ENCODE measurements at places on chromosomes 16 and 17. TPM values are rescaled to one million over a fixed set of nuclear protein-coding genes. Genes with fewer than 3 reads are reported as not detected.

The BRIP1 gene
- total RNA-seq: 24.3 TPM

DNA sequence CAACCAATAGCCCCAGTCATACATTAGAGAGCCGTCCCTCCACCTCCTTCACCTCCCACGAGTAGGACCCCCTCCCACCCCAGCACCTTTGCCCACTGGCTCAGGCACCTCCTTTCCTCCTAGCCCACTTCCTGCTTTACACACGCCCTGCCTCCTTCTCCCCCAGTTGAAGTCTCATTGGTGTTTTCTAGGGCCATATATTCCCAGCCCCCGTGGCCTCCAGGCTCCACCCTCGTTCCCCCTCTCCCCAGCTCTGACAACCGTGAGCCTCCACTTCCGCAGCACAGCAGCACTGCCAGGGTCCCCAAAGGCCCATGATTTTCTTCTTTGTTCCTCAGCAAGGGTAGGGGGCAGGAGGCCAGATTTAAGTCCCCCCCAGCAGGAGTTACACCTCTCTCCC, 340.3 kb upstream of the TNRC6C start:
- DNase-seq: no peak
- H3K4me1 ChIP-seq: peaks cover 11% of the 10 kb centered on the region
- no peak overlapping the region for H3K4me3 ChIP-seq
- no peak overlapping the region for H3K27ac ChIP-seq
- H3K36me3 ChIP-seq: peaks cover 2% of the 10 kb centered on the region

- H3K4me1 ChIP-seq: no peaks in the 10 kb centered on the region
- peaks cover 18% of the 10 kb centered on the region for H3K27me3 ChIP-seq
- no peak overlapping the region for H3K27ac ChIP-seq
- H3K4me3 ChIP-seq: no peak overlapping the region
- H3K36me3 ChIP-seq: no peaks in the 10 kb centered on the region
- DNase-seq: no peak
Observed at GRCh38 chr16:56534847-56535383, 15.1 kb upstream of the BBS2 start.

The FBXO39 gene
- 8.9 TPM for total RNA-seq

GRCh38 chr17:40582328-40582901, 17.1 kb upstream of the CCR7 start:
- peaks cover 58% of the 10 kb centered on the region for H3K36me3 ChIP-seq
- peak overlapping the region; percentile 92 for H3K27ac ChIP-seq
- DNase-seq: peak; percentile 88
- peak overlapping the region; percentile 45 for H3K4me3 ChIP-seq

DNA sequence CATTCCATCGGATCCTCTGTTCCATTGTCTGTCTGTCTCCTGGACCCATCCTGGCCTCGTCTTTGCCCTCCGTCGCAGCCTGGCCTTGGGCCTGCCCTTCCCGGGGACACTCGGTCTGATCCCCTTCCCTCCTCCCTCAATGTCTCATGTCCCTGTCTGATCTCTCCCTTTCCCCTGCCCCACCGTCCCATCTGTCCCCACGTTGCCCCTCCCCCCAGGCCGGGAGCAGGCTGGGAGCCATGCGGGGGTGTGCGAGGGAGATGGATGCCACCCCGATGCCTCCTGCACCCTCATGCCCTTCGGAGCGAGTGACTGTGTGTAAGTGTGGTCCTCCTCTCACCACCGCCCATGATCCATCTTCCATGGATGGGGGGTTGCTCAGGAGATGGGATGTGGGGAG, 5.3 kb upstream of the ATP2A1 start:
- H3K4me3 ChIP-seq: no peak overlapping the region
- peaks cover 5% of the 10 kb centered on the region for H3K4me1 ChIP-seq
- DNase-seq: no peak

DNA sequence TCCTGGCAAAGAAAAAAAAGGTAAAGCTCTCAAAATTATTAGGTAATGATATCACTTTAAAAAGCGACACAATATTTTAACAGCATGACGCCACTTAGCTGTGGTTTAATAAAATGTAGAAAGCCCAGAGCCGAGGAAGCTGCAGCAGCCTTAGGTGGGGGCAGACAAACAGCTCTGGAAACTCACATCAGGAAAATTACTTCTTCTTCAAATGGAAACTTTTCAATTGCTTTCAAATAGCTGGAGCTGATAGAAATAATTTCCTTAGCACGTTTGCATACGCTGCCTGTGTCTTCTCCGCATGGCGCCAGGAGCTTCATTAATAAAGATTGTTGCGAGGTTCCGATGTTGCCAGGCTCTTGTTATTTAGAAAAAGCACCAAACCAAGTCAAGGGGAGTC, 835.3 kb upstream of the EEF2KMT start:
- H3K4me1 ChIP-seq: no peaks in the 10 kb centered on the region
- no peaks in the 10 kb centered on the region for H3K36me3 ChIP-seq
- DNase-seq: no peak
- H3K4me3 ChIP-seq: no peak overlapping the region
- no peaks in the 10 kb centered on the region for H3K27me3 ChIP-seq

The PRDM7 gene
- not detected for total RNA-seq

DNA sequence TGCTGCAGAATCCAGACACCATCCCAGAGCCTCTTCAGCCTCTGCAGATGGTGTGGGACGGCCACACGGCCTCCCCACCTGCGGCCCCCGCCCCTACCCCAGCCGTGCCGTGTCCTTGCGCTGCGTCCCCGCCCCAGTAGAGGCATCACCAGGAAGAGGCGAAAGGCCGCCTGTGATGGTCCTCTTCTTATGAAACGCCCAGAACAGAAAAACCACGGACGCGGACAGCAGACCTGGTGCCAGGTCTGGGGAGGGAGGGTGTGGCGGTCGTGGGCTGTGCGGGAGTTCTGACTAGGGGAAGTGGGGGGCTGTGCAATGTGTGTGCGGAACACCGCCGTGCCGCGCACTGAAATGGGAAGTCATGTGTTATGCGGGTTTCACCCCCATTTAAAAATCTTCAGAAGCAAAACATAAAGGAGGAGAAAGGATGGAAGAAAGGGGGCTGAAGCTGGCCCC, 25.5 kb downstream of the ACSF3 start:
- H3K27ac ChIP-seq: peak overlapping the region; percentile 62
- H3K36me3 ChIP-seq: peaks cover 69% of the 10 kb centered on the region
- peaks cover 65% of the 10 kb centered on the region for H3K4me1 ChIP-seq

GRCh38 chr16:67000384-67001351, 12.3 kb downstream of the CES4A start:
- H3K4me1 ChIP-seq: peaks cover 36% of the 10 kb centered on the region
- peak; percentile 65 for DNase-seq
- H3K4me3 ChIP-seq: peak overlapping the region; percentile 73
- H3K27ac ChIP-seq: peak overlapping the region; percentile 86
- peaks cover 27% of the 10 kb centered on the region for H3K36me3 ChIP-seq
- H3K27me3 ChIP-seq: no peaks in the 10 kb centered on the region

GRCh38 chr17:34633760-34634159, 54.4 kb downstream of the TMEM132E start:
- no peaks in the 10 kb centered on the region for H3K36me3 ChIP-seq
- no peak overlapping the region for H3K27ac ChIP-seq
- DNase-seq: no peak
- peaks cover 3% of the 10 kb centered on the region for H3K4me1 ChIP-seq

DNA sequence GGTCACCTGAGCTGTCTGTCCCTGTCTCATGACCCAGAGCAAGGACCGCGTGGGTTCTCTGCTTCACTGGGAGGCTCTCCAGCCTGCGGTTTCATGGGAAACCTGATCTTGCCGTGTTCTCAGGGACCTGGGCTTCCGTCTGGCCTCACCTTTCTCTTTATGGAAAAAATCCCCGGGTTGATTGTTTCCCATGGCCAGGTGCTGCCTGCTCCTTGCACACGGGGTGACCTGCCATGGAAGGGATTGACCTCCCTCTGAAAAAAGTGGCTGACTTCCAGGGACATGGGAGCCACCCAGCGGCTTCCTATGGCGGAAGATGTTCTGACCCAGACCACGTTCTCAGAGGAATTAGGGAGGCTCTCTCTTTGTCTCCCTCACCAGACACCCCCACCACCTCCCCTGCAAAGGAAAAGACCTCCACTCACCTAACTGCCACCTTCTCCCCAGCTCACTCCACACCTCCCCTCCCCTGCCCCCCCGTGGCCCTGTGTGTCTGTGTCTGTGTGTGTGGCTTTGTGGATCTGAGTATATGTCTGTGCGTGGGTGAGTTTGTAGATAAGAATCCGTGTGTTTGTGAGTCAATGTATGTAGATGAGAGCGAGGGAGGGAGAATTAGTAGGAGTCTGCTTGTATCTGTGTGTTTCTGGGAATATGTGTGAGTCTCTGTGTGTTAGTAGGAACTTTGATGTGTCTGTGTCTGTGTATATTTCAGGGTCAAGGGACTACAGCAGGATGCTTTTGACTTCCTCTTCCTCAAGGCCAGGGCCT, 154.6 kb downstream of the NTN1 start:
- no peaks in the 10 kb centered on the region for H3K36me3 ChIP-seq
- H3K27ac ChIP-seq: no peak overlapping the region
- no peak for DNase-seq
- peaks cover 2% of the 10 kb centered on the region for H3K27me3 ChIP-seq
- H3K4me1 ChIP-seq: peaks cover 2% of the 10 kb centered on the region

- no peak for DNase-seq
- no peaks in the 10 kb centered on the region for H3K27me3 ChIP-seq
- no peaks in the 10 kb centered on the region for H3K4me1 ChIP-seq
- H3K4me3 ChIP-seq: no peak overlapping the region
- no peak overlapping the region for H3K27ac ChIP-seq
Observed at GRCh38 chr17:16100737-16101400, 101.2 kb downstream of the TTC19 start.

- peak overlapping the region; percentile 82 for H3K27ac ChIP-seq
- peaks cover 80% of the 10 kb centered on the region for H3K4me1 ChIP-seq
- H3K4me3 ChIP-seq: peak overlapping the region; percentile 43
- no peak for DNase-seq
- H3K27me3 ChIP-seq: peaks cover 3% of the 10 kb centered on the region
Observed at GRCh38 chr17:64709481-64709880, 47.4 kb upstream of the SMURF2 start.
